ENCODE measurements at places on chromosomes 6 and 20. TPM values are rescaled to one million over a fixed set of nuclear protein-coding genes. Genes with fewer than 3 reads are reported as not detected.

The SCRT2 gene
- polyA plus RNA-seq: not detected

The SIRPB1 gene
- 0.23 TPM for polyA plus RNA-seq

The OR2J3 gene
- polyA plus RNA-seq: not detected

The OR2B6 gene
- polyA plus RNA-seq: not detected

The TMEM74B gene
- not detected for polyA plus RNA-seq

The FAM83D gene
- 0.46 TPM for polyA plus RNA-seq

The HDGFL1 gene
- polyA plus RNA-seq: not detected

The FAM217A gene
- polyA plus RNA-seq: 0.08 TPM

The IYD gene
- polyA plus RNA-seq: not detected

The UTRN gene
- 40.3 TPM for polyA plus RNA-seq

The HS3ST5 gene
- not detected for polyA plus RNA-seq

The GPLD1 gene
- 1.1 TPM for polyA plus RNA-seq

The DEFB124 gene
- polyA plus RNA-seq: not detected

The METTL24 gene
- polyA plus RNA-seq: 0.58 TPM

The FKBP1C gene
- polyA plus RNA-seq: 0.21 TPM

The SMLR1 gene
- not detected for polyA plus RNA-seq

The KIF6 gene
- not detected for polyA plus RNA-seq

The THEMIS gene
- 212 TPM for polyA plus RNA-seq

The TCFL5 gene
- polyA plus RNA-seq: 1.0 TPM

The CAPN11 gene
- polyA plus RNA-seq: not detected

The SNPH gene
- 13.5 TPM for polyA plus RNA-seq

The KIAA1586 gene
- polyA plus RNA-seq: 12.7 TPM

The MCUR1 gene
- 6.6 TPM for polyA plus RNA-seq

The LHFPL5 gene
- polyA plus RNA-seq: not detected

The TBXT gene
- polyA plus RNA-seq: not detected

The GJA1 gene
- polyA plus RNA-seq: not detected
